ENCODE measurements at places on chromosomes 11 and 22.

DNA sequence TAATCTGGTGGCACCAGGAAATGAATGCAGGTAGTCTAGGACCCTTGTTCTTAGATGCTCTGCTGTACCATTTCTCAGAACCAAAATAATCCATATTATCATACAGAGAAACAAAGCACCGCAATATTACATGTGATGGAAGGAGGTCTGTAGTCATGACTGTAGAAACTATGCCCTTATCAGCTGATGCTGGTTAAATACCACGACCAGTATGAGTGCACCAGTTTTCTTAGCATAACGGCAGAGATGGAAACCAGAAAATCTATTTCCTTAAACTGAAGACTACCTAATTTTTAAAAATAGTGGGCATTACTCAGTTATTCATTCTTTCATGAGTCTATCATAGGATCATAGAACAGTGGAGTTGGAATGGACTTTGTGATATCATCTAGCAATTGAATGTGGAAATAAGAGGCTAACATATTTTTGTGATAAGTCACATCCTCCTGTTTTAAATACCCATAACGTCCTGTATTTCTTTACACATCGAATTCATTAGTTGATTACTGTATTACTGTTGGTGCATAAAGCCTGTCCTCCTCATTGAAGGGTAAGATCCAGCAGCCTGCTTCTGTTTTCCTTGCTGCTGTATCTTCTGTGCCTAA, 15.1 kb downstream of the JHY start:
- DNase-seq: no peak

DNA sequence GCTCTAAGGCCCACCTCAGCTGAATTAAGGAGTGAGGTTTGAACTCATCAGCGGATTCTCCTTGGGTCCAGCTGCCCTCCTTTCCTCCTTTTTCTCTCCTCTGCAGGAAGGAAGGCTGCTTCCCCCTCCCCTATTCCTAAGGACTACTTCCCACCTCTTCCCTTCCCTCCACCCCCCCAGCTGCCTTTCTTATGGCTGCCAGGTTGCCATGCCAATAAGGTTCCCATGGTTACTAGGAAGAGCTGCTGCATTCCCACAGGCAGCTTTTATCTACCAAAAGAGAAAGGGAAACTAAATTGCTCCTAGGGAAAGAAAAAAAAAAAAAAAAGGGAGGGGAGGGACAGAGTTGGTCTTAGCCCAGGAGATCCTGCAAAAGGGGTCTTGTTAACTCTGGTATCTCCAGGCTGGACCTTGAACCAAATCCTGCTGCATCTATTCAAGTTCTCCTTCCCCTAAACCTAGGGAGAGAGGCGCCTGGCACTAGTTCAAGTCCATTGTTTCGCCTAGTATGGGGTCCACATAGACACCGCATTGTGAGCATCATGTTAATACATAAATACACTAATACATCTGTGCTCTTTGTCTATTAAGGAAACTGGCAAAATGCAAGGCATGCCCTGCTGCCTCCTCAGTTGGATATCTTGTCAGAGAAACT, 21.2 kb upstream of the FEZ1 start:
- no peak for DNase-seq

DNA sequence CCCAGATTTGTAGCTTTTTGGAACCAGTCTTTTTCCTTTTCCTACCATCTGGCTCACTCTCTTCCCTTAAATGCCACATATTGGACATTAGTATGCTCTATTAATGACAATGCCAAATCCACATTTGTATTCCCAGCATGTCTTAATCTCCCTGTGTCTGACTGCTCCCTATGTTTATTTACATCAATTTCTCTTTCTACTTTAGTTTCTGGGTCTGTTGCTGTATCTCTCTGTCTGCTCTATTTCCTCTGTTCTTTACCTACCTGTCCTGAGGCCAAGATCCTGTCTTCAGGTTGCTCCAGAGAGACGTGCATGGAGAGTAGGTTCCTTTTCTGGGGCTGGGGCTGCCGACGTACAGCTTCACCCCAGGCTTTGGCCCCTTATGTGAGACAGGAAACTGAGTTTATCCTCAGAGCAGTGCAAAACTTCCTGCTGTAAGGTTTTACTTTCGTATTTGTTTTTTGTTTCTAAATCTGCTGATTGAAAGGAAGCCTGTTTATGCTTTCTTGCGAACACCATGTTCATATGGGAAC, 25.6 kb downstream of the OR2AG2 start:
- peak; percentile 27 for DNase-seq

GRCh38 chr11:86589204-86589603, 83.2 kb downstream of the ME3 start:
- DNase-seq: no peak

DNA sequence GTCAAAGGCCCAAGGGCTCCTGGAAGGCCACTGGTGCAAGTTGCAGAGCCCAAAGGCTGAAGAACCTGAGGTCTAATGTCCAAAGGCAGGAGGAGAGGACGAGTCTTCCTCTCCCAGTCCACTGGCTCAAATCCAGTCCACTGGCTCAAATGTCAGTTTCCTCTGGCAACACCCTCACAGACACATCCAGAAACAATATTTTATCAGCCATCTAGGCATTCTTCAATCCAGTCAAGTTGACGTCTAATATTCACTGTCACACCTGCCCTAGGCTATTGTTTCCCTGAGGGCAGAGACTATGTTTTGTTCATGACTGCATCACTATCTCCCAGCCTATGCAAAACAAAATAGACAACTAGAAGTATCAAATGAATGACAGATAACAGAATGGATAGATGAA, 148.1 kb downstream of the SPON1 start:
- DNase-seq: no peak

DNA sequence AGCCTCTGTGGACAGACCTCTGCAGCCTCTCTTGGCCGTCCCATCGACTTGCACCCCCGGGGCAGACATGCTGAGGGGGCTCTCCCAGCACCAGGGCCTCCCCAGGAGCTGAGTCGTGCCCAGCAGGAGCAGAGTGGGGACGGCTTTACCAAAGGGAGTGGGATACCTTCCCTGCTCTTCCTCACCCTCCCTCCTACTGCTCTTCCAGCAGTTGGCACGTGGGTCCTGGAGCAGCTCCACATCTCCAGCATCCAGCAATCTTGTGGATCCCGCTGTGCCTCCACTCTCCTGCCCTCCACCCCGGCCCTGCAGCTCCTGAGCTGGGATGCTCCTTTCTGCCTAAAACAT, 854.0 kb downstream of the BRD1 start:
- DNase-seq: no peak

DNA sequence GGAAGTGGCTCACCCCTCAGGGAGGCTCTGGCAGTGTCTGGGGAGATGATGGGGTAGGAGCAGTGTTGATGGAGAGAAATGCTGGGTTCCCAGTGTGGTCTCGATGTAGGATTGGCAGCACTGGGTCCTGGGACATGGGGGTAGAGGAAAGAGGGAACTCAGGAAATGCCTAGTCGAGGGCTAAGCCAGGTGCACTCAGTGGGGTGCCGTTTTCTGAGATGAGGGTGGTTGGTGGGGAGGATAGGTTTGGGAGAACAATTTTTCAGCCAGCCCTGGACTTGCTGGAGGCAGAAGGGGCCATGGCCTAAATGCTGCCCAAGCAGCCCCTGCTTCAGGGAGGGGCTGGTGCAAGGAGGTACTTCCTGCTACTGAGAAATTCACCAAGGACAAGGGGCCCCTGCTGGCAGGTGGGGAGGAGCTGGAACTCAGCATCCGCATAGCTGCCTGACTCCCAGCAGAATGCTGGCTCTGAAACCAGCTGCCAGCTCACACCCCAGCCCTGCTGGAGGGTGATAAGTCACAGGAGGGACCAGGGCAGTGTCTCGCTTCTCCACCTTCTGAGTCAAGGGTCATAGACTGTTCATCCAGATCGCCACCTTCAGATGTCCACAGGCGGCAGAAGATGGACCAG, 6.0 kb downstream of the CCDC157 start:
- DNase-seq: no peak

DNA sequence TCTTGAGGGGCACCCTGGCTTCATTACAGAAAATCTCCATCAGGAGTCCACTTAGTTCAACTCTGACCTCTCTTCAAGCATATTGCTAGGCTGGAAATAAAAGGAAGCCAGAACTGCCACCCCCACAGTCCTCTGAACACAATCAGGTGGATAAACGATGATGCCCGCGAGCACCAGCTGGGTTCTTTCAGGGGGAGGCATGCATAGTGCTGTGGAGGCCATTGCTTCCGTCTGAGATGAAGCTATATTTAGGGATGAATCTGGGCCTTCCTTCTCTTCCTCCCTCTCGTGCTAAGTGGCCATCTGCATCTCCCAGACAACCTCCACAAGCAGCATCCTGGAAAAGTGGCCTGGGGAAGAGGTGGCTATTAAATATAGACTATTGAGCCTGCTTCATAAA, 3.9 kb upstream of the MICAL2 start:
- DNase-seq: no peak

GRCh38 chr11:133834682-133835592, 10.4 kb downstream of the SPATA19 start:
- DNase-seq: no peak

DNA sequence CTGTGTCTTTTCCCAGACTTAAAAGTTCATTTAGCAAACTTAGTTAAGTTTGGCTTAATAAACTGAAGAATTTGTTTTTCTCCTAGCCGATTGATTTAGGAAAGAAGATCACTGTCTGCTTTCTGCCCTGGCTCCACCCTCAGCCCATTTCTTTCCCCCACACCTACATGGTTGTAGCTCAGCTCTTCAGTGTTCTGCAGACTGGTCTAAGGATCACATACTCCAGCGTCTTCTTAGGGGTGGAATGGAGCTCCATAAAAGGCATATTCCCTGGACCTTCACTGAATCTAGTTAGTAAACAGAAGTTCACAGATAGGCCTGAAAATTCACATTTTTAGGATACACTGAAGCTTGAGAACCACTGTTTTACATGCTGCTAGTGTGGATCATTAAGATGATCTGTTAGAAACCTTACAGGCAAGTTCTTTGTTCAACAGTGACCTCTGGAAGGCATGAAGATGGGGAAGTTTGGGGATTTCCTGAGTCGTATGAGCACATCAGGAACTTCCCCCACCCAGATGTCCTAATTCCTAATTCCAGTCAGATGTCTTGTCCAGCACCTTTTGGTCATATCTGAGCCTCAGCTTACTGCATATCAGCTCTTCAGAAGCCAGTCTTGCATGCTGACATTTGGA, 16.8 kb downstream of the PIWIL4 start:
- DNase-seq: no peak

GRCh38 chr22:27613099-27614005, 188.2 kb downstream of the MN1 start:
- no peak for DNase-seq

- DNase-seq: no peak
Observed at GRCh38 chr11:34029176-34029575, 22.4 kb upstream of the CAPRIN1 start.

- DNase-seq: no peak
Observed at GRCh38 chr22:47623066-47623762, 860.8 kb downstream of the TBC1D22A start.

GRCh38 chr11:35918716-35919115, 25.1 kb upstream of the LDLRAD3 start:
- DNase-seq: no peak

DNA sequence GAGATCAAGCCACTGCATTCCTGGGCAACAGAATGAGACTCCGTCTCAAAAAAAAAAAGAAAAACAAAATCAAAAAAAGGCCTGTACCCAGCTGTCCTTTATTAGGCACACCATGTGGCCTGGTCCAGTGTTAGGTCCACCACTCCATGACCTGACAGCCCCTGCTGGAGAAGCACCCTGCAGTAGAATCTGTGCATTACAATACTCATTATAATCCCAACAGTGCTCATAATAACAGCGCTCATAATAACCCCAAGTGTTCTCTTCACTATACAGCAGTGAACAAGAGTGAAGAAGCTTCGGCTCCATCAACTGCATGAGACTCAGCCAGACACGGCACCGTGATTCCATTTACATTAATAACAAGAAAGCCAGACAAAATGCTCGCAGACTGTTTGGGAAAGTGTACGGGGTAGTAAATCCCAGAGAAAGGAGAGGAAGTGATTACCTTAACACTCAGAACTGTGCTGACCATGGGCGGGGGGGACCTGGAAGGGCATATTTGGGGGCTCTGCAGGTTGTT, 8.9 kb upstream of the EHD1 start:
- no peak for DNase-seq

DNA sequence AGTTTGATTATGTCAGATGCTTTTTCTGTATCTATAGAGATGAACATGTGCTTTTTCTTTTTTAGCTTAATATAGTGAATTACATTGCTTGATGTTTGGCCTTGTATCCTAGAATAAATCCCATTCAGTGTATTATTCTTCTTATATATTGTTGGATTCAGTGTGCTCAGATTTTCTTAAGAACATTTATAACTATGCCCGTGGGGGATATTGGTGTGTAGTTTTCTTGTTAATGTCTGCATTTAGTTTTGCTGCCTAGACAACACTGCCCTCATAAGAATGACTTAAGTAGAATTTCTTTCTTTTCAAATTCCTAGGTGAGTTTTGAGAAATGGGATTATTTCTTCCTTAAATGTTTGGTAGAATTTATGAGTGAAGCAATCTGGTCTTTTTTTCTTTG, 98.5 kb downstream of the TMEM135 start:
- no peak for DNase-seq

GRCh38 chr11:66749091-66749490, 20.1 kb upstream of the SPTBN2 start:
- DNase-seq: no peak

DNA sequence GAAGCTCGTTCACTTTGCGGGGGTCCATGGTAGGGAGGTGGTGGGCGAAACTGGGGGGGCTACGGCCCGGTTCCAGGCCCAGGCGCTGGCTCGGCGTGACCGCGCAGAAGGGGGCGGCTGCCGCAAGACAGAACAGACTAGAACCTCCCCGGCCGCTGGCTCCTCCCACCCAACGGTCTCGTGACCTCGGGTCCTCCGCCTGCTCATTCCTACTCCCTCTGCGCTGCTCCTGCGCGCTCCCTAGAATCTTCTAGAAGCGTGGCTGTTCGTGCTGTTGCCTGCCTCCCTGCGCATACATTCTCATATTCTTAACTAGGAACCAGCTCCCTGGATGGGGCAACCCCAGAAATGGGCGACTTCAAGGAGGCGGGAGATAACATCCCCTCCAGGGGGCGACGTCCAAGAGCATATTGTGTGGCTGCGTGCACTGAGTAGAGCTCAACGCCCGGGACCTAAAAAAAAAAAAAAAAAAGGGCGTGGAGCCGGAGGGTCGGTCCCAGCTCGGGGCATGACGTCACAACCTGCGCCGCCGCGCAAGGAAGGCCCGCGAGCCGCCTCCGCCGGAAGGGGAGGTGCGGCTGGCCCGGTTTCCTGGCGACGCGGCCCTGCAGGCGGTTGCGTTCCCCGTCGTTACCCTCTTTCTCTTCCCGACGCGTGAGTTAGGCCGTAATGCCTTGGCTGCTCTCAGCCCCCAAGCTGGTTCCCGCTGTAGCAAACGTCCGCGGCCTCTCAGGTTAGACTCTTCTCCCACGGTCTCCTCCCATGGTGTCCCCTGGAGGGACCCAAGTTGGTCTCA, at the start of the genes ST13 and XPNPEP3:
Gene ST13, minus strand, starts transcription at position 127 of the 796 bp plus-strand sequence. Its CDS starts 99 bp downstream, at position 28.
Gene XPNPEP3, plus strand, starts transcription at position 636 of the 796 bp plus-strand sequence. Its CDS starts 34 bp downstream, at position 670.
- peak; percentile 96 for DNase-seq

- DNase-seq: no peak
Observed at GRCh38 chr11:57772562-57772961, 11.0 kb downstream of the CTNND1 start.

GRCh38 chr11:79447038-79447786, 6.4 kb upstream of the TENM4 start:
- no peak for DNase-seq
